ENCODE measurements at places on chromosomes 16 and 17. TPM values are rescaled to one million over a fixed set of nuclear protein-coding genes. Genes with fewer than 3 reads are reported as not detected.

DNA sequence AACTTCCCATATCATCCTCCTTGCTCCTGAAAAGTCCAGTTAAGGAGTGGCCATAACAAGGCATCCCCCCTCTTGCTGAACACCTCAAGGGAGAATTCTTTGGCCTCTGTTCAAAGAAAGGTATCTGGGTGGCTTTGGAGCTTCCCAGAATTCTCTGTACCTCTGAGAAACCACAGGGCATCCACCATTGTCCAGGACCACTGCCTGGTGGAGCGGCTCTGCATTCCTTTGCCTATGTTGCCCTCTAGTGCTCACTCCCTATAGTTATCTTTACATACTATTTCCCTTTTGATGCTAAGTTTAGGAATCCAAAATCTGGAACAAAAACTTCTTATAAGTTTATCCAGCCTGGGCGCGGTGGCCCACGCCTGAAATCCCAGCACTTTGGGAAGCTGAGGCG is 30.3 kb downstream of the CHD9NB start:
- H3K27me3 ChIP-seq = no peaks in the 10 kb centered on the region
- no peaks in the 10 kb centered on the region for H3K36me3 ChIP-seq
- no peaks in the 10 kb centered on the region for H3K4me1 ChIP-seq
- no peak for DNase-seq
- no peak overlapping the region for H3K27ac ChIP-seq

DNA sequence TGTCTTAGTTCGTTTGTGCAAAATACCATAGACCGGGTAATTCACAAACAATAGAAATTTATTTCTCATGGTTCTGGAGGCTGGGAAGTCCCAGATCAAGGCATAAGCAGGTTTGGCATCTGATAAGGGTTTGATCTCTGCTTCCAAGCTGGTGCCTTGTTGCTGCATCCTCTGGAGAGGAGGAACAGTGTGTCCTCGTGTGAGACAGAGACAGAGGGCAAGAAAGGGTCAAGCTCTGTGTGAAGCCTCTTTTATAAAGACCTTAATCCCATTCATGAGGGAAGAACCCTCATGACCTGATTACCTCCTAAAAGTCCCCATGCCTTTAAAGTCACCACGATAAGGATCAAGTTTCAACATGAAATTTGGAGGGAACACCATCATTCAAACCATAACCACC is 55.8 kb upstream of the TANC2 start:
- no peaks in the 10 kb centered on the region for H3K4me1 ChIP-seq
- no peaks in the 10 kb centered on the region for H3K36me3 ChIP-seq
- no peak overlapping the region for H3K4me3 ChIP-seq
- H3K27me3 ChIP-seq = peaks cover 2% of the 10 kb centered on the region
- no peak overlapping the region for H3K27ac ChIP-seq
- DNase-seq = no peak

DNA sequence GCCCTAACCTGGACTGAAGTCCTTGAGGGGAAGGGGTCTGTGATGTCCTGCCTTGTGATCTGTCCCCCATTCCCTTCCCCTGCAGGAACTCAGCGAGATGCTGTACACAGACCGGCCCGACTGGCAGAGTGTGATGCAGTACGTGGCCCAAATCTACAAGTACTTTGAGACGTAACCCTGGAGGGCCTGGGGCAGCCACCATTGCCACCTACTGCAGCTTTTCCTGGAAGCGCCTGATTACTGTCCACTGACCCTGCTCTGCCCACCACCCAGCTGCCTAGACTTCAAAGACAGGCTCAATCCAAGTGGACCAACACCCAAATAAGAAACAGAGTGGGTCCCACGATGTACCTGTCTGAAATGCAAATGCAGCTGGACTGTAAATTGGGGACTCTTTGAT is 153.4 kb downstream of the LGALS9B start:
- peaks cover 3% of the 10 kb centered on the region for H3K36me3 ChIP-seq
- H3K4me3 ChIP-seq = no peak overlapping the region
- no peaks in the 10 kb centered on the region for H3K27me3 ChIP-seq

- H3K27ac ChIP-seq = no peak overlapping the region
- H3K4me3 ChIP-seq = no peak overlapping the region
- DNase-seq = no peak
- peaks cover 3% of the 10 kb centered on the region for H3K4me1 ChIP-seq
Observed at GRCh38 chr17:5260542-5260941, 21.5 kb upstream of the RABEP1 start.

DNA sequence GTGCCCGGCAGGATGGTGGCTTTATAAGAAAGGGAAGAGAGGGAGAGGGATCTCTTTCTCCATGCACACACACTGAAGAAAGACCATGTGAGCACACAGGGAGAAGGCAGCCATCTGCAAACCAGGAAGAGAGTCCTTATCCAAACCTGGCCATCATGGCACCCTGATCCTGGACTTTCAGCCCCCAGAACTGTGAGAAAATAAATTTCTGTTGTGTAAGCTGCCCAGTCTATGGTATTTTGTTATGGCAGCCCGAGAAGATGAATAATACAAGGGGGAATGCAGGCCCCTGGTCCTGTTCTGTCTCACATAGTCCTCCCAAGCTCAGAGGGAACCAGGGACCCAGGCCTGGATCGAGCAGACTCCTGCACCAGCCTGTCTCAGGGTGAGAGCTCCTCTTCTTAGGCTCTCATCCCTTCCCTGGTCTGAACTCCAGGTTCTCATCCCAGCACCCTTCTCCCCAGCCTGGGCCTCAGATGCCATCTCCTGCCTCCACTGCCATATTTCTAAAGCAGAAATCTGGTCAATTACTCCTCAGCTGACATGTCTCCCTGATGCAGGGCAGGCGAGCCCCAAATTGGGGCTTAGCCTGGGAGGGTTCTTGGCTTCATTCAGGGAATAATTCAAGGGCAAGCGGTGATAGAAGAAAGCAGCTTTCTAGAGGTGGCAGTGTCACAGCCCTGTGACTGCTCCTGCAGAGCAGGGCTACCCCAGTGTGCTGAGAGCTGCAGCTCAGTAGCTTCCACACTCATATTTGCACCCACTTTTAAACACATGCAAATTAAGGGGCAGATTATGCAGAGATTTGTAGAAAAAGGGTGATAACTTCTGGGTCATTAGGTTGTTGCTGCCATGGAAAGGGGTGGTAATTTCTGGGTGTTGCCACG is 28.8 kb downstream of the IGFBP4 start:
- no peaks in the 10 kb centered on the region for H3K27me3 ChIP-seq
- H3K4me3 ChIP-seq = no peak overlapping the region
- no peak for DNase-seq
- H3K4me1 ChIP-seq = peaks cover 6% of the 10 kb centered on the region

DNA sequence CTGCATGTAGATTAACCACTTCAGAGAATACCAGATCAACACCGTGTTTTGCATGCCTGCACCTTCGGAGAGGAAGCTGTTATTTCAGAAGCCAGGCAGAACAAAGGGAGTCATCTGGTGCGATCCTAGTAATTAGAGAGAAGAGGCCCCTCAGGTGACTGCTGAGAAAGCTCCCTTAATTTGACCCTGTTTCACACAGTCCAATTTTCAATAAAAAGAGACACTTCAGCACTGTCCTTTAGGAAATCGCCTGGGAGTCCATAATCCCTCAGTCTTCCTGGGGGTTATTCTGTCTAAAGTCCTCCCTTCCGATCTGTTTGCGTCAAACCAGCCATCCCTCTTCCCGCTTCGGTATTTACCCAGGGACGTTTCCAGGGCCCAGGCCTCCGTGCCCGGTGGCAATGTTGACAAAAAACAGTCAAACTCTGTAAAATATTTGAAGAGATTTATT is 23.4 kb upstream of the TNRC6C start:
- H3K27me3 ChIP-seq = peaks cover 54% of the 10 kb centered on the region
- H3K4me3 ChIP-seq = no peak overlapping the region
- H3K4me1 ChIP-seq = peaks cover 8% of the 10 kb centered on the region
- no peak overlapping the region for H3K27ac ChIP-seq
- no peaks in the 10 kb centered on the region for H3K36me3 ChIP-seq

DNA sequence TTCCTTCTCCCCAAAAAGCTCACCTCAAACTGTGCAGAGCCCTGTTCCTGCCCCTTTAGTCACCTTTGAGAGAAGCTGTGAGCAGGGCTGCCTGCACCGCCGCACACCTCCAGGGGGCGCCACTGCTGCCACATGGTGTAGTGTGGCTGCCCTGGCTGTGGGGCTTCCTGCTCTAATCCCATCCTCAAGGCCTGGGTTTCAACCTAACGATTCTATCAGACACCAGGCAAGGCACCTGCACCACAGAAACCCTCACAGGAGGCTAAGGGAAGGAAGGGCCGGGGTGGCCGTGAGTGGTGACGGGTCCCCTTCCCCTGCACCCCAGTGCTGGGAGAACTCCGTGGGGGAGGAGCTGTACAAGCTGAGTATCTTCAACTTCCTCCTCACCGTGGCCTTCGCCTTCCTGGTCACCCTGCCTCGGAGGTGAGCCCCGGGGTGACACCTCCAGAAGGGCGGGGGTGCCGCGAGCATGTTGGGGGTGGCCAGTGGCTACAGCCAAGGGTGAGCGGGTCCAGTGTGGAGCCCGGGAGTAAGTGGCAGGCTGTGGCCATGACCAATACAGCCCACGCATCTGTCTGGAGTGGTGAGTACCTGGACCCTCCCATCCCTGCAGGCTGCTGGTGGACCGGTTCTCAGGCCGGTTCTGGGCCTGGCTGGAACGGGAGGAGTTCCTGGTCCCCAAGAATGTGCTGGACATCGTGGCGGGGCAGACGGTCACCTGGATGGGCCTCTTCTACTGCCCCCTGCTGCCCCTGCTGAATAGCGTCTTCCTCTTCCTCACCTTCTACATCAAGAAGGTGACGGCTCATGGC is 7.0 kb downstream of the TMC8 start:
- H3K36me3 ChIP-seq = no peaks in the 10 kb centered on the region
- peaks cover 30% of the 10 kb centered on the region for H3K4me1 ChIP-seq
- H3K4me3 ChIP-seq = no peak overlapping the region

DNA sequence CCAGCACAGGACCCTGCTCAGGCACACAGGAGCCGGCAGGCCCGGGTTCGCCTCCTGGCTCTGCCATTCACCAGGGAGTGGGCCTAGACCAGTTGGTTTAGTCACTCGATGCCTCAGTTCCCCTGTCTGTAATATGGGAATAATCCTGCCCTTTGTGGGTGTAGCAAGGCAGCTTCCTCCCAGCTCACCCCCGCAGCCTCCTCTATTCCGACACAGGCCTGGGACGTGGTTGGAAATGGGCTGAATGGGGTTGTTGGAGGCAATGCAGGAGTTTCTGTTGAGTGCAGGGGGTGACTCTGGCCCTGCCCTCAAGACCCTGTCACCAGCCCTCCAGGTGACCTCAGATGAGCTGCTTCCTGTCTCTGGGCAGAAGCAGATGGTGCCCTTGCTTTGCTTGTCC is 19.8 kb downstream of the SLC5A10 start:
- H3K4me3 ChIP-seq = no peak overlapping the region
- H3K36me3 ChIP-seq = peaks cover 49% of the 10 kb centered on the region
- no peaks in the 10 kb centered on the region for H3K27me3 ChIP-seq

- no peak overlapping the region for H3K4me3 ChIP-seq
- H3K27me3 ChIP-seq = no peaks in the 10 kb centered on the region
Observed at GRCh38 chr17:13244513-13244912, 226.7 kb upstream of the ELAC2 start.

DNA sequence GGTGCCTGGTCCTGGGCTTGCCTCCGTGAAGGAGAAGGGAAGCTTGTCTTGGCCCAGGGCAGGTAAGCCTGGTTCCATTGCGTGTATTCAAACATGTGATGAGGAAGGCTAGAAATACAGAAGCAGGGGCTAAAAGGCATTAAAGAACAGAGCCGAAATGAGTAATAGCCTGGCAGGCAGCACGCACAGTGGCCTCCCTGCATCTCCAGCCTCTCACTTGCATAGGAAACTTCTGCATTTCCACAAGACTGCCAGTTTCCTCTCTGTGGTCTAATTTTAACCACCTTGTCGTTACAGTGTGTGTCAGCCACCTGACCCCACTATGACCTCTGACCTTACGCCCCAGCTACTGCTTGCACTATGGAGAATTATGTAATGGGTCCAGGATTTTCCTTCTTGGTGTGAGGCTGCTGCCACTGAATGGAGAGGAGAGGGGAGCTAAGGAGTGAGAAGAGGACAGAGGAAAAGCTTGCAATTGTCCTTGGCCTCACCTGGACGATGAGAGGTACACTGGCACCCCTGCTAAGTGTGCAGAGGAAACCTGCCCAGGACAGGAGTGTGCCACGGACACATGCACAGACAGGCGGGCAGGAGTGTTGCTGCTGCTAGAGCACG is 32.8 kb downstream of the HIC1 start:
- no peak for DNase-seq
- no peaks in the 10 kb centered on the region for H3K36me3 ChIP-seq
- H3K27ac ChIP-seq = peak overlapping the region; percentile 83
- H3K4me3 ChIP-seq = no peak overlapping the region
- H3K27me3 ChIP-seq = no peaks in the 10 kb centered on the region

DNA sequence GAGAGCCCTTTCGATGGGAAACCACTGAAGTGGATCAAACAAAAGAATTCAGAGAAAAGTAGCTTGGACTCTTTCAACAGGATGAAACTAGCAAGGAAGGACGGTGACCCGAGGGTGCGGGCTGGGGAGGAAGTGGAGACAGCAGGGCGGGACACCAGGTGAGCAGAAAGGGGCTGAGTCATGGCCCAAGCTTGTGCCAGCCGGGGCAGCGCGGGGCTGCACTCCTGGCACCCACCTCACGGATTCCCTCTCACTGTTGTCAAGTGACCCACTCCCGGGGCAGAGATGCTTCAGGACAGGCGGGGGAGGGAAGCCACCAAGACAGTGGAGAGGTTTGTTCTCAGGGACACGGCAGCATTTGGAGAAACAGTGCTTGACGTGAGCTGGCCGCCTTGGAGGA is 10.7 kb upstream of the RNF222 start:
- DNase-seq = no peak
- no peaks in the 10 kb centered on the region for H3K27me3 ChIP-seq
- H3K4me3 ChIP-seq = no peak overlapping the region
- peaks cover 7% of the 10 kb centered on the region for H3K4me1 ChIP-seq

DNA sequence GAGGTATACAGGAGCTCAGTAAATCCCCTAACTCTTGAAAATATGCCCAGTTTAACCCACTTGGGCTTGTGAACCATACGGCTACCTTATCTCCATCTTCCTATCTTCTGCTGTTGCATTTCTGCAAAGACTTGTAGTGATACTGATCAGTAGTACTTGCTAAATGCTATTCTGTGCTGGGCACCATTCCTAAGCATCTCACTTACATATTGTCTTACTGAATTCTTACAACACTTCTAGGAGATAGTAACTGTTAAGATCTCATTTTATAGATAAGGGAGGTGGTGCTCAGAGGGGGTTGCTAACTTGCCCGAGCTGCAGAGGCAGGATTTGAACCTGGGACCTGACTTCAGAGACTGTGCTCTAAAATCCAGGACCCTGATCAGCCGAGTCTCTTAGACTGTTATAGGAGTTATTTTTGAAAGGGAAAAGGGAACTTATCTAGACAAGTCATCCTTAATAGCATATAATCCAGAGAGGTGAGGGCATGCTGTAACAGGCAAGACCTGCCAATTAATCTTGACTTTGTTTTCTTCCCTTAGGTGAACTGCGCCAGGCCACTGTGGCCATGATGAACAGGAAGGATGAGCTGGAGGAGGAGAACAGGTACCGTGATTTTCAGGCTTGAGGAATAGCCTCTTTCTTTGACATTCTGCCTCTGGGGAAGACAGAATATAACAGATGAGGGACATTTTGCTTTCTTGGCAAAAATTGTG is 149.7 kb downstream of the SNX29 start:
- DNase-seq = no peak
- H3K4me1 ChIP-seq = no peaks in the 10 kb centered on the region
- no peaks in the 10 kb centered on the region for H3K36me3 ChIP-seq
- H3K27ac ChIP-seq = no peak overlapping the region
- H3K4me3 ChIP-seq = no peak overlapping the region

TSNAXIP1 gene
- 1.5 TPM for polyA plus RNA-seq

ITGA2B gene
- polyA plus RNA-seq = 1.1 TPM

UBE2G1 gene
- 45.7 TPM for polyA plus RNA-seq

MMP2 gene
- 87.5 TPM for polyA plus RNA-seq

FBXO39 gene
- polyA plus RNA-seq = 1.8 TPM

FOXO3B gene
- polyA plus RNA-seq = 2.6 TPM
